Activated B cell treated with CpG ODN at 0.5 μM for 24 hours (primary cell): ENCODE measurements at places on chromosomes 7 and 10. TPM values are rescaled to one million over a fixed set of nuclear protein-coding genes. Genes with fewer than 3 reads are reported as not detected.
A peak's percentile ranks its signal among the peaks of the same experiment; 100 is the strongest.

DNA sequence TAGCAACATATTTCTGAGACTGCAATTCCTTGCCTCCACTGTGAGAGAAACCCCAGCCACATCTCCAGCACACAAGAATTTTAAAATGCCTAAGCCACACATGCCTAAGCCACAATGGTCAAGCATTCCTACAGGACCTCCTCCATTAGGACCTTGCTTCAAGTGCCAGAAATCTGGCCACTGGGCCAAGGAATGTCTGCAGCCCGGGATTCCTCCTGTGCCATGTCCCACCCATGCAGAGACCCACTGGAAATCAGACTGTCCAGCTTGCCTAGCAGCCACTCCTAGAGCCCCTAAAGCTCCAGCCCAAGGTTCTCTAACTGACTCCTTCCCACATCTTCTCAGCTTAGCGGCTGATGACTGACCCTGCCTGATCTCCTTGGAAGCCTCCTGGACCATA, 117.5 kb downstream of the AHR start:
- no peak for DNase-seq

DNA sequence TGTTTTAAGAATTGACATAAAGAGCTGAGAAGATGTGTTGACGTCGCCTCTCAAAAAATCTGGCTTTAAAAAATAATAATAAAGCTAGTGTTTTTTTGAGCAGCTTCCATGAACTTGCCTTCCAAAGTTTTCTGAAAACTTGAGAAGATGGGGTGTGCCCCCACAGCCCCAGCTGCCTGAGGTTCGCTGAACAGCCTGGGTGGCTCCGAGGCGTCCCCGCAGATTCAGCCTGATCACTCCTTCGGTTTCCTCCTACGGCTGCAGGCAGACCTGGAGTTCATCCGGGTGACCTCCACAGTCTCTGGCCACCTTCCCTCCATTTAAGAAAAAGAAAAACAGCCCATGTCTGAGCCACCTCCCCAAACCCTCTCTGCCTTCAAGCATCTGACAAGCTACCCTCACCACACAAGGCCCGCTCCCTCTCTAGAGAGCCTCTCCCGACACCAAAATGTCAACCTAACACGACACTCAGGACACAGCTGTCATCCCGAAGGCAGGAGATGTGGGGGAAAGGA, 177.8 kb downstream of the PTPRN2 start:
- no peak for DNase-seq

- DNase-seq, result no peak
These were observed 180.6 kb downstream of the CAMK1D start for GRCh38 chr10:12529976-12530375.

RGS10 gene
- 53.5 and 56.6 TPM in 2 replicates for total RNA-seq

IMPDH1 gene
- total RNA-seq, result 42.3 and 45.8 TPM in 2 replicates

DNA sequence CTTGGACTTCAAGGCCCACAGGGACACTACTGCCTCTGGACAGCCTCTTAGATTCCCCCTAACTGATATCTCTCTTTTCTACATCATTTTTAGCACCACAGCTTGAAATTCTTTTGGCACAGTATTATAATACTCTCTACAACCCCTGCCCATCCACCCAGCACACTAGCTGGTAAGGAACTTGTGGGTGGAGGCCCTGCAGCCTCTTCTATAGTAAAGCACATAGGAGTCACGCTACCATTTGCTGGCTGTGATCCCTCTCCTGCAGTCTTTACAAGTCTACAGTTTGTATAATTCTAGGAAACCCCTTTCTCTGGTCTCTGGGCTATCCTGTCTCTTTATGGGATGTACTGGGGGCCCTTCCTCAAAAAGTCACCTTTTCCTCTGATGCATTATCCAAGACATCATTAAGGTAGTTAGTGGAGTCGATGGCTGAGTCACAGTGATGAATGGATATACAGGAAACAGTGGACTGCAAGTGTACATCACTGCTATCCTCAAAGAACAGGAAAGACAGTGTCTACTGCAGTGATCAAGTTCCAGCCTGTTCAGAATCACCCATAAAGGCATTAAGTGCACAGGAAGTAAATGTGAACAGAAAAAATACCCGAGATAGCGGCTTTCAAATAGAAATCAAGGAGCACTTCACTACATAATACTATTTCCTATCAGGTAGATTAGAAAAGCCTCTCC, 54.4 kb downstream of the STK17A start:
- no peak for DNase-seq

GRCh38 chr10:130218181-130218641, 82.0 kb downstream of the GLRX3 start:
- DNase-seq, result no peak

- DNase-seq, result no peak
These were observed 237.6 kb downstream of the KCNMA1 start for GRCh38 chr10:77400033-77400432.

- DNase-seq, result no peak
These were observed 12.7 kb downstream of the ZNF438 start for GRCh38 chr10:31018962-31019361.

DNA sequence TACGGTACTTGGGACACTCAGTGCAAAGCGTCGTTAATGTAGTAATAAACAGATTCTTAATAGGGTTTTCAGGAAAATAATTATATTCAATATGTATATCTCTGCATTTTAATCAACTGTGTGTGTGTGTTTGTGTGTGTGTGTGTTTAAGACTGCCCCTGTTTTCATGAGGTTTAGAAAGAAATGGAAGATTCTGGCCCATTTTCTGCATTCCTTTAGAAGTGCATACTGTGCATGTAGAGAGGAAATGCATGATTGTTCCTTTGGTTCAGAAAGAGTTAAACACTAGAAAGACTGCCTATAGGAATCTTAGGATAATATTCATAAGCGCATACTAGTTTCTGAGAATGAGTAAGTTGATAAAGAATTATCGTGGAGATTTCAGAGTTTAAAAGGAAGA, 975 bp downstream of the CNTNAP2 start:
- no peak for DNase-seq

GRCh38 chr10:63164166-63164623, 31.1 kb downstream of the NRBF2 start:
- no peak for DNase-seq

GRCh38 chr10:5447611-5448071, 35.3 kb downstream of the NET1 start:
- no peak for DNase-seq

ENTPD1 gene
- 187 TPM in 2 replicates for total RNA-seq

GRCh38 chr7:474605-475424, 44.8 kb downstream of the PDGFA start:
- no peak for DNase-seq

- DNase-seq, result no peak
These were observed 109.0 kb upstream of the PRKCQ start for GRCh38 chr10:6689036-6689435.

DNA sequence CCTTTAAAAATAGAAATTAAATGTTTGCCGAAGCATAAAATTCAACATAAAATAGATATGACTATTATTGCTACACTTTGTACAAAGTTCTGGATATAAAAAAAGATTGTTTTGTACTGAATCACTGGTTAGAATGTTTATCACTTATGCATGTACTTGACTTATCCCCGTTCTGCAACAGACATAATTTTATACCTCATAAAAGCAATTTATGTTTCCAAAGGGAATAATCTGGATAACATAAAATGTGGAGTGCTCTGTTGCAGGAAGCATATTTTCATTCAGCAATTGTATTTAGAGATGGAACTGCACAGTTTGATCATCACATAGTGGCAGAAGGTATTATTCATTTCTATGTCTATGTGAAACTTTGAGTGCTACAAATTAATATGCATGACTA, 21.5 kb downstream of the SKAP2 start:
- DNase-seq, result no peak

AKR1C1 gene
- total RNA-seq, result not detected in 2 replicates

- DNase-seq, result no peak
These were observed 480.1 kb downstream of the INHBA start for GRCh38 chr7:41222746-41223145.

DNA sequence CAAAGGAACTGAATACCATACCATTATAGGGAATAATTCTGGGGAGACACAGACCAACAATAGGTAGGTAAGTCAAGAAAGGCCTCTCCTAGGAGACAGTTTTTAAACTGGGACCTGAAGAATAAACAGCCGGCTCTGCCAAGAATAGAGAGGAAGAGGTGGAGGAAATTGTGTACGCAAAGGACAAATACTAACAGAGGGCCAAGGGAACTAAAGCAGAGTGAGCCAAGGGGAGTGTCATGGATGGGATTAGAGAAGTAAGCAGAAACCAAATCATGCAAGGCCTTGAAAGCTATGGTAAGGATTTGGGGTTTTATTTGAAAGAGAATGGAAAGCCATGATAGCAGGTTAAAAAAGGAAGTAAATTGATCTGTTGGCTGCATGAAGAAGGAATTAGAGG, 18.1 kb upstream of the ITGB8 start:
- DNase-seq, result no peak

CALN1 gene
- not detected in 2 replicates for total RNA-seq

DNA sequence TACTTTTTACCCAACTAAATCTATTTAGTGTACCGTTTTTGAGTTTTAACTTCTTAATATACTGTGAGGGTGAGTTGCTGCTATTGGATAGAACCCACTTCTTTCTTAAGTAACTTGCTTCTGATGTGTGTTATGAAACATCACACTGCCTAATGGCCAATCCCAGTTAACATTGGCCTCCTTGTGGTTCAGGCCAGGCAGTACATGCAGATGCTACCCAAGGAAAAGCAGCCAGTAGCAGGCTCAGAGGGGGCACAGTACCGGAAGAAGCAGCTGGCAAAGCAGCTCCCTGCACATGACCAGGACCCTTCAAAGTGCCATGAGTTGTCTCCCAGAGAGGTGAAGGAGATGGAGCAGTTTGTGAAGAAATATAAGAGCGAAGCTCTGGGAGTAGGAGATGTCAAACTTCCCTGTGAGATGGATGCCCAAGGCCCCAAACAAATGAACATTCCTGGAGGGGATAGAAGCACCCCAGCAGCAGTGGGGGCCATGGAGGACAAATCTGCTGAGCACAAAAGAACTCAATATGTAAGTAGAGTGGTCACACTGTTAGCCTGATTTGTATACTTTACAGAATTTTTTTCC, 39.7 kb downstream of the TES start:
- DNase-seq, result no peak

DNA sequence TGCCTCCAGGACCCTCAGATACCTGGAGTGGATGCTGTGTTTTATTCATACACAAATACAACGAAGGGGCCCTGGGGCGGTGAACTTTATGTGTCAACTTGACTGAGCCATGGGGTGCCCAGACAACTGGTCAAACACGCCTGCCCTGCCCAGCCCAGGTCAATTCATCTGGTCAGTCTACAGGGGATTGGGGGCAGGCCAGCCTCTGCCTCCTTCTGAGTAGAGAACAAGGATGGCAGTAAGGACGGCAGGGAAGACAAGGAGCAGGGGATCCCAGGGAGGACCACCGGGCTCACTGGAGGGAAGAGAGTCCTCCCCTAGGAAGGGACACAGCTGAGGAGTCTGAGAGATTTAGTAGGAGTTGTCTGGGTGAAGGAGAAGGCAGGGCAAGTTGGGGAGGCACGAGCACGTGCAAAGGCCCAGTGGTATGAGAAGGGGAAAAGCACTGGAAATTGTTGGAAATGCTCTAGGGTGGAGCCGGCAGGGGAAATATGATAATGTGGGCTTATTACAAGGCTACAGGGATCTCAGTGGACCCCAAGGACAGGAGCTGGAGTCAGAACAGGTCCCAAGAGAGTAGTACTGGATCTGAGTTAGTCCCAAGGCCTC, 63.4 kb downstream of the MYL10 start:
- DNase-seq, result peak; percentile 5

DNA sequence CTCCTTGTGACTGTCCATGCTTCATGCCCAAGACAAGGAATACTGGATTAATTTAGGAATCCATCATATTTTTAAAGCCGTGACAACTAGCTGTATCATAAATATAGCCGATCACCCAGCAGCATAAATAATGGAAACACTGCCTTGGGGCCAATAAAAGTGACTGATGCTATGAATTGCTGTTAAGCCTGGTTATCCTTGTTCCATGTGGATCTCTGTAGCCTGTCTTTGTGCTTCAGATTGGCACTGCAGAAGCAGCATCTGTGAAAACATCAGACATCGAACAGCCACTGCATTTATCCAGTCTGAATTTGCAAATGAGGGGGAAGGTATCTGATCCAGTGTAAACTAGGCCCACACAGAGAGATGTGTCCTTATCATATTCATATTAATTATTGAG, 1181.8 kb downstream of the SORCS1 start:
- DNase-seq, result no peak

UCN3 gene
- total RNA-seq, result not detected in 2 replicates

GRCh38 chr10:125057158-125058001, 103.0 kb downstream of the CTBP2 start:
- DNase-seq, result no peak

DNA sequence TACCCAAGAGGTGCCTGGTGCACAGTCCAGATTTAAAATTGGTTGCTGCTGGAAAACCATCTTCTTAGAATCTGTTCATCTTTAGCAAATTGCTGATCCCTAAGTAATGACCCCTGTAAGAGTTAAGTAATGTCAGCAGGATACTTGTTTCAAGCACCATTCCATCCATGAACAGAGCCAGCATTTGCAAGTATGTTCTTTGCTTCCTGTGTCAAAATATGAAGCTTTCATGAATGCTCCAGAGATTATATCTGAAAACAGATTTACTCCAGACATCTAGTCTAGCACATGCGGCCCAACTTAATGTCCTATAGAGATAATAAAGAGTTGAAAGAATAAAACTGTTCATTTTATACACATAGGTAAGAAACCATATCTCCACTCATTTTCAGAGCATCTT, 98.7 kb upstream of the ZNF438 start:
- DNase-seq, result no peak

- DNase-seq, result no peak
These were observed 123.8 kb downstream of the KCNMA1 start for GRCh38 chr10:77513781-77514331.

- no peak for DNase-seq
These were observed 77.1 kb downstream of the NRF1 start for GRCh38 chr7:129688503-129689222.

GRCh38 chr10:72852508-72852907, 41.0 kb upstream of the OIT3 start:
- no peak for DNase-seq

DNA sequence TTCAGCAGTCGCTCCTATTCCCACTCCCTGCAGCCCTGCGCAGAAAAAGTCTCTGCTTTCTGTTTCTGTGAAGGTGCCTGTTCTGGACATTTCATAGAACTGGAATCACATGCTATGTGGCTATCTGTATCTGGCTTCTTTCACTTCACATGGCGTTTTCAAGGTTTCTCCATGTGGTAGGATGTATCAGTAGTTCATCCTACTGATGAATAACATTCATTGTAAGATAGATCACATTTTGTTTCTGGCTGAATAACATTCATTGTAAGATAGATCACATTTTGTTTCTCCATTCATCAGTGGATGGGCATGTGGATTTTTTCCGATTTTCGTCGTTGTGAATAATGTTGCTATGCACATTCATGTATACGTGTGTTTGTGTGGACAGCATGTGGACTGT, 44.5 kb downstream of the HSPA12A start:
- no peak for DNase-seq

- DNase-seq, result no peak
These were observed 683.5 kb upstream of the GALNT17 start for GRCh38 chr7:70448312-70448906.
